Colonic mucosa (tissue), 4 donors: ENCODE measurements at places on chromosomes 16 and 17. TPM values are rescaled to one million over a fixed set of nuclear protein-coding genes. Genes with fewer than 3 reads are reported as not detected.

LAT gene
- 7.3 TPM for total RNA-seq

ETV4 gene
- 9.0 TPM for total RNA-seq

XYLT2 gene
- 15.6 TPM for total RNA-seq

KCNH4 gene
- 0.07 TPM for total RNA-seq
